Pancreas (tissue), 10 donors: ENCODE measurements at places on chromosomes 13 and 19.

- H3K36me3 ChIP-seq = peaks cover 22% of the 10 kb centered on the region
- peaks cover 26% of the 10 kb centered on the region for H3K4me1 ChIP-seq
- H3K4me3 ChIP-seq = no peak overlapping the region
- H3K27me3 ChIP-seq = no peaks in the 10 kb centered on the region
Observed at GRCh38 chr19:47503130-47503825, 11.6 kb downstream of the NAPA start.

- no peak overlapping the region for H3K4me3 ChIP-seq
- H3K27ac ChIP-seq = no peak overlapping the region
- no peaks in the 10 kb centered on the region for H3K27me3 ChIP-seq
- DNase-seq = no peak
Observed at GRCh38 chr19:4174213-4174894, 8.0 kb downstream of the SIRT6 start.

GRCh38 chr13:98217597-98217996 lies 40.5 kb upstream of the RNF113B start:
- peaks cover 48% of the 10 kb centered on the region for H3K4me1 ChIP-seq
- H3K36me3 ChIP-seq = no peaks in the 10 kb centered on the region
- H3K27ac ChIP-seq = no peak overlapping the region
- no peak for DNase-seq

DNA sequence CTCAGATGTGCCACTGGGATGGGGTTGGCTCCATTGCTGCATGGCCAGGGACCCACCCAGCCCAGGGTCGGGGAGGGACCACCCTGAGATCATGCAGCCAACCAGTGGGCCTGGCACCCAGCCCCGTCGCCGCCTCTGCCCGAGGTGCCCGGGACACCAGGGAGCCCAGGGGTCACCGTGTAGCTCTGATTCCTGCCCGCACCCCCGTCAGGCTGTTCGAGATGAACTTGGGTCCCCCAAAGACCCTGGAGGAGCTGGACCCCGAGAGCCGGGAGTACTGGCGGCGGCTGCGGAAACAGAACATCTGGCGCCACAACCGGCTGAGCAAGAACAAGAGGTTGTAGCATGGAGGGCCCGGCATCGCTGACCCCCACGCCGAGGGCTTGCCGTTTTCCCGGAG lies 4.6 kb downstream of the MRPL54 start:
- H3K27me3 ChIP-seq = no peaks in the 10 kb centered on the region
- no peak overlapping the region for H3K4me3 ChIP-seq
- peaks cover 25% of the 10 kb centered on the region for H3K36me3 ChIP-seq
- DNase-seq = no peak
- no peak overlapping the region for H3K27ac ChIP-seq

- no peaks in the 10 kb centered on the region for H3K27me3 ChIP-seq
- no peaks in the 10 kb centered on the region for H3K4me1 ChIP-seq
- H3K4me3 ChIP-seq = no peak overlapping the region
- H3K27ac ChIP-seq = peak overlapping the region; percentile 25
- no peaks in the 10 kb centered on the region for H3K36me3 ChIP-seq
- no peak for DNase-seq
Observed at GRCh38 chr13:44350775-44351504, 22.7 kb upstream of the SERP2 start.

- H3K27ac ChIP-seq = no peak overlapping the region
- H3K27me3 ChIP-seq = no peaks in the 10 kb centered on the region
- H3K36me3 ChIP-seq = no peaks in the 10 kb centered on the region
- no peaks in the 10 kb centered on the region for H3K4me1 ChIP-seq
Observed at GRCh38 chr19:7560255-7560654, 24.7 kb downstream of the PNPLA6 start.

DNA sequence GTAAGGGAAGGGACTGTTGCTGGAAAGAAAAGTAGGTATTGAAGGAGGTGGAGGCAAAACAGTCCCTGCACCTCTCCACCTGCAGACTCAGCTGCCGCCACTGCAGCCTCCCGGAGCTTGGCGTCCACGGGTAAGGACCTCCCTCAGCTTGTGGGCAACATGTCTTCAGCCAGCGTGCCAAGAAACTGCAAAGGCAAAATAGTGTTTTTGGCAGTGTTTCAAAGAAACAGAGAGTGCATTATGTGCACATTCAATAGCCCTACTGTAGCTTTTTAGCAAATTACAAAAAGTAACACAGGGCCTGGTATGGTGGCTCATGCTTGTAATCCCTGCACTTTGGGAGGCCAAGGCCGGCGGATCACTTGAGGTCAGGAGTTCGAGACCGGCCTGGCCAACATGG lies 57.4 kb downstream of the ATP11A start:
- H3K4me1 ChIP-seq = no peaks in the 10 kb centered on the region
- no peak overlapping the region for H3K4me3 ChIP-seq
- no peaks in the 10 kb centered on the region for H3K36me3 ChIP-seq
- no peaks in the 10 kb centered on the region for H3K27me3 ChIP-seq

- no peaks in the 10 kb centered on the region for H3K36me3 ChIP-seq
- no peaks in the 10 kb centered on the region for H3K4me1 ChIP-seq
- no peak overlapping the region for H3K4me3 ChIP-seq
- H3K27ac ChIP-seq = no peak overlapping the region
- H3K27me3 ChIP-seq = no peaks in the 10 kb centered on the region
Observed at GRCh38 chr19:3003046-3003445, 25.7 kb downstream of the TLE6 start.

GRCh38 chr19:41997121-41997850 lies 3.3 kb upstream of the ATP1A3 start:
- no peaks in the 10 kb centered on the region for H3K36me3 ChIP-seq
- no peaks in the 10 kb centered on the region for H3K27me3 ChIP-seq
- H3K27ac ChIP-seq = no peak overlapping the region

DNA sequence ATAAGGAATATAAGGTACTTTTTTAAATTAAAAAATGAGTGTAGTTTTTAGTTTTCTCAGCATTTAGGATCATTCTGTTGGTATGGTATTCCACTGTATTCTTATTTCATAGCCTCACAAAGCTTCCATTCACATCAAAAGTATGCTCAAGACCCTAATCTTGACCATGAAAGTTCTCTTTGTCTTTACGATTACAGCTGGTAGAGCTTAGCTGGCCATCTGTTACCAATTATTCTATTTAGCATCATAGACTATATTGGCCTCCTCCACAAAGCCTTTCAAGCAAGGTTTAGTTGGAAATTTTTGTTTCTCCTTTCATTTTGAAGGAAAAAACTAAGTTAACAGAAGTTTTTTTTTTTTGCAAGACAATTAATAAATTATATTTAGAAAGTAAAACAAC lies 245.1 kb downstream of the KCTD12 start:
- H3K27me3 ChIP-seq = no peaks in the 10 kb centered on the region
- H3K4me1 ChIP-seq = no peaks in the 10 kb centered on the region
- H3K4me3 ChIP-seq = no peak overlapping the region
- DNase-seq = no peak

DNA sequence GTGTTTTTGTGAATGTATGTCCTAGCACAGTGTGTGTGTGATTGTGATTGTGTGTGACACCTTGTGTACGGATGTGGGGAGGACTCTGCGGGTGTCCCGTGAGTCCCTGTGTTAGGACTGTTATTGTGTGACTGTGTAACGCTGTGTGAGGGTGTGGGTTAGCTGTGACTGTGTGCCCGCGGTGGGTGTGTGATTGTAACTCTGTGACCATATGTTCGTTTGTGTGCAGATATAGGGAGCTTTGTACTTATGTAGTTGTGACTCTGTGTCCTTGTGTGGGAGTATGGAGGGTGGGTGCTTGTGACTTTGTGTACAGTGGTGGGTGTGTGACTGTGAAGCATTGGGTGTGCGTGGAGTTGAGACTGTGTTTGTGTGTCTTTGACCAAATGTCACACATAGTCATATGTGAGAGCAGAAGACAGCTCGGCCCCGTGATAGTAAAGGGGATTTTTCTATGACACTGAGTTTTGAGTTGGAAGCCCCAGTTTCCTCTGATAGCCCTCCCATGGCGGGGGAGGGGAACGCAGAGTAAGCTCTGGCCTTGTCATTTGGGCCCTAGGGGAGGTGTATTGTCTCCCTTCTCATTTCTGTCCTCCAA lies 949 bp upstream of the ZNF260 start:
- no peak for DNase-seq
- no peaks in the 10 kb centered on the region for H3K36me3 ChIP-seq
- no peaks in the 10 kb centered on the region for H3K27me3 ChIP-seq
- H3K4me3 ChIP-seq = peak overlapping the region; percentile 48

DNA sequence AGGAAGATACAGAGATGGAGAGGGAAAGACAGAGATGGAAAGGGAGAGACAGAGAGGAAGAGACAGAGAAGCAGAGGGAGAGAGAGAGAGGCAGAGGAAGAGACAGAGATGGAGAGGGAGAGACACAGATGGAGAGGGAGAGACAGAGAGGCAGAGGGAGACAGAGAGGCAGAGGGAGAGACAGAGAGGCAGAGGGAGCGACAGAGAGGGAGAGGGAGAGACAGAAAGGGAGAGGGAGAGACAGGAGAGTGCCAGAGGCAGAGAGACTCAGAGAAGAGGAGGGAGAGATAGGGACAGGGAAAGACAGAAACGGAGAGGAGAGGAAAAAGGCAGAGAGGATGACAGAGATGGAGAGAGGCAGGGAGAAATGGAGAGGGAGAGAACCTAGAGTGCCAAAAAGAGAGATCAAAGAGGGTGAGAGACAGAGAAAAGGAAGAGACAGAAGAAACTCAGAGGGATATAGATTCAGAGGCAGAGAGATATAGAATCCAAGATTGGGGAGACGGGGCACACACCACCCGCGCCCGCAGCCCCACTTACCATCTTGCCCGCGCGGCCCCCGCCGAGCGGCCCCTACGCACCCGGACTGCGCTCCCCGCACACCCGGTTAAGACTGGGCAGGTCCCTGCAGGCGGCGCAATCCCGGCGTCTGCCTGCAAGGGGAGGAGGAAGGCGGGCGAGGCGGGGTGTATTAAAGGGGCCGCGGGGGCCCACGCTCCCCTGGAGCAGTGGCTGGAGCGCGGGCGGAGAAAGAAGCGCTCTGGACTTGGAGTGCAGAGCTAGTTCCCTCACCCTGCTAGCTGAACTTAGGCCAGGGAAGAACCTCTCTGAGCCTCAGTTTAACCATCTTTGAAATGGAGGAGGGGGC lies 10.7 kb downstream of the TM6SF2 start:
- H3K36me3 ChIP-seq = no peaks in the 10 kb centered on the region
- H3K27me3 ChIP-seq = no peaks in the 10 kb centered on the region
- no peak overlapping the region for H3K4me3 ChIP-seq
- no peaks in the 10 kb centered on the region for H3K4me1 ChIP-seq
- no peak for DNase-seq
- no peak overlapping the region for H3K27ac ChIP-seq

DNA sequence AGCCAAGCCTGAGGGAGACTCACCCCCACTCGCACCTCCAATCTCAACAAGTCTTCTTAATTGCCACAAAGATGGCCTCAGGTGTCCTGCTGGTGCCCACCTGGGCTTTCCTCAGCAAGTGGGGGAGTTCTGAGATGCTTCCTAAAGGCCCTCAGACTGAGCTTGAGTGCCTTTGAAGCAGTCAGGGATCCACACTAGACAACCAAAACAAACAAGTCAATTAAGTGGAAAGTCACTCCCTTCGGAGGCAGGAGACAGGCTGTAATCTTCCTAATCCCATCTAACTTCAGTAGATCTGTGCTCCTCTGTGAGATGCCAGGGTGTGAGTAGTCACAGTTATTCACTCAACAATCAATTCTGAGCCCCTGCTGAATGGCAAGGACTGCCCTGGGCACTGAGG lies 68.3 kb upstream of the SERP2 start:
- H3K4me1 ChIP-seq = peaks cover 15% of the 10 kb centered on the region
- no peaks in the 10 kb centered on the region for H3K27me3 ChIP-seq
- H3K27ac ChIP-seq = no peak overlapping the region
- no peak overlapping the region for H3K4me3 ChIP-seq
- no peak for DNase-seq

DNA sequence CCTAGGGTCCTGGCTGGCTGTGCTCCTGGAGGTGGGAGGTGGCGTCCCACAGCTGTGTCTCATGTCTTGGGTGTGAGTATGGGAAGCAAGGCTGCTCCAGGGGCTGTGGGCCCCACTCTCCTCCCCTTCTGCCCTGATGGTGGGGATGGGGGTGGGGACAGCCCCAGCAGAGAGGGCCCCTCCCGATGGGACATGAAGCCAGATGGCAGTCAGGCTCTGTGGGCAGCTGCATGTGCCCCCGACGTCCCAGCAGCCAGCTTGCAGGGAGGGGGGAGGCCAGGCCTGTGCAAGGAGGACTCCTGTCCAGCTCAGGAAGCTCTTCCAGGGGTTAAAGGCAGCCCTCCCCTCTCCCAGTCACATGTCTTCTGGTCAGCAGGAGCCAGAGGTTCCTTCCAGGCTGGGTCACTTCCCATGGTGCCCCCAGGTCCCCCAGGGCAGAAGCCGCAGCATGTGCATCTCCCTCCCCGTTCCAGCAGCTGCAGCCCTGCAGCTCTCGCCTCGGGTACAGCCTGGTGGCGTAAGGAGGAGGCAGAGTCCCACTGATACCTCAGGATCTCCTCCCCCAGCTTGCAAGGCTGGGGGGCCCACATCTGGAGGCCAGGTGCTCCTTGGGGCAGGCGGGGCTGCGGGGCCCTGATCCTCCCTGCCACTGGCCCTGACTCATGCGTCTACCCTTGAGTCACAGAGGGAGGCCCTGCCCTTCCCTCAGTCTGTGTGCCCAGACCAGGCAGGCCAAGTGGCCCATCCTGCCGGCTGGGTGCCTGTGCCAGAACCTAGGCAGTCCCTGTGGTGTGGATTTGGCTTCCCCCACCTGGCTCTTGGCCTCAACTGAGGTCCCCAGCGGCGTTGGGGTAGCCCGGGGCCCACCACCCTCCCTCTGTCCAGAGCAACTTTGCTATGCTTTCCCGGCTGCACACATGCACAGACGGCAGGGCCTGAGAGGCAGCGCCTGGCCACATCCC lies 13.0 kb downstream of the YIPF2 start:
- no peaks in the 10 kb centered on the region for H3K27me3 ChIP-seq
- DNase-seq = no peak
- H3K4me1 ChIP-seq = no peaks in the 10 kb centered on the region
- no peak overlapping the region for H3K27ac ChIP-seq

GRCh38 chr19:28456252-28456651 lies 756.7 kb downstream of the UQCRFS1 start:
- H3K4me3 ChIP-seq = no peak overlapping the region
- no peaks in the 10 kb centered on the region for H3K4me1 ChIP-seq
- H3K27ac ChIP-seq = no peak overlapping the region
- no peaks in the 10 kb centered on the region for H3K27me3 ChIP-seq

GRCh38 chr13:111990362-111990761 lies 76.6 kb upstream of the SOX1 start:
- no peaks in the 10 kb centered on the region for H3K36me3 ChIP-seq
- H3K27me3 ChIP-seq = no peaks in the 10 kb centered on the region
- no peak overlapping the region for H3K27ac ChIP-seq

DNA sequence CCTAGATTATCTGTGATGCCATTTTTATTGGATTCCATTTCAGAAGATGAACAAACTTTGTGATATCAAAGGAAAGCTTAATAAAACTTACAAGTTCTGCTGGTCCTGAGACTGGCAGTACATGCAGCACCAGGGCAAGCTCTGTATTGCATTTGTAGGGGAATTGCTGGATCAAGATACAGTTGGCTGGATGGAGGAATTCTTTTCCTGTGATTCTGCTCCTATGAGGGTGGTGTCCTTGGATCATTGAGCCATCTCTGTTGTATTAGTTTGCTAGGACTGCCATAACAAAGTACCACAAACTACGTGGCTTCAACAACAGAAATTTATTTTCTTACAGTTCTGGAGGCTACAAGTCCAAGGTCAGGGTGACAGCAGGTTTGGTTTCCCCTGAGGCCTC lies 33.9 kb upstream of the CSNK1A1L start:
- no peak overlapping the region for H3K4me3 ChIP-seq
- H3K27me3 ChIP-seq = no peaks in the 10 kb centered on the region
- no peak overlapping the region for H3K27ac ChIP-seq
- H3K36me3 ChIP-seq = no peaks in the 10 kb centered on the region
- H3K4me1 ChIP-seq = no peaks in the 10 kb centered on the region
